Astrocyte of the cerebellum (primary cell): ENCODE measurements at places on chromosomes 16 and 17.

DNA sequence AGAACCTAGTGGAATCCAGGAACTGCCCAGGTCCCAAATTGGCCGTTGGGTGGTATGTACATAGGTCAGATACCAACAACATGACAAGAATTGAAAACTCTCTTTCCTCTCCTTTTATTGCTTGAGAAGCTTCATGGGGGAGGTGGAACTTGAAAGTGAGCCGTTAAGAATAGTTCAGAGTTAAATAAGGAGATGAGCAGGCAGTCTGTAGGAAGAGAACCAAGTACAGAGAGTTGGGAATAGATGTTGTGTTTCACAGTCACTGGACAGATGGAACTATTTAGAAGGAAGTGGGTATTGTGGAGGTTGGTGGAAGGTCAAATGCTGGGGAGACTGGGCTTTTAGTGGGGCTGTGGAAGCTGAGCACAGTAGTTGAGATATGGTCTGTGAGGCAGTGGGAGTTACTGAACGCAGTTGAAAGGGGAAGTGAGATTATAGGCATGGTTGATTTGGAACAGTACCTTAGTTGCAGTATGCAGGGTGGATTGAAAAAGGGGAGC lies 26.4 kb downstream of the ARHGAP44 start:
- no peak for DNase-seq

- no peak for DNase-seq
Measured at GRCh38 chr16:28602529-28602928, 5.7 kb upstream of the SULT1A2 start.

- no peak for DNase-seq
Measured at GRCh38 chr17:8735336-8735939, 9.2 kb downstream of the CCDC42 start.

- DNase-seq = no peak
Measured at GRCh38 chr16:74991593-74992403, 6.9 kb upstream of the WDR59 start.
